ENCODE measurements at places on chromosomes 11 and 22.

- DNase-seq: no peak
Measured at GRCh38 chr22:49321477-49322055, 506.1 kb downstream of the BRD1 start.

GRCh38 chr11:124798991-124799347, 1.2 kb downstream of the MSANTD2 start:
- no peak for DNase-seq

- DNase-seq: no peak
Measured at GRCh38 chr11:95269036-95269819, 38.2 kb upstream of the SESN3 start.

GRCh38 chr22:37771702-37772427, 35.9 kb upstream of the GCAT start:
- no peak for DNase-seq

- DNase-seq: no peak
Measured at GRCh38 chr11:100908746-100909145, 220.9 kb downstream of the PGR start.

DNA sequence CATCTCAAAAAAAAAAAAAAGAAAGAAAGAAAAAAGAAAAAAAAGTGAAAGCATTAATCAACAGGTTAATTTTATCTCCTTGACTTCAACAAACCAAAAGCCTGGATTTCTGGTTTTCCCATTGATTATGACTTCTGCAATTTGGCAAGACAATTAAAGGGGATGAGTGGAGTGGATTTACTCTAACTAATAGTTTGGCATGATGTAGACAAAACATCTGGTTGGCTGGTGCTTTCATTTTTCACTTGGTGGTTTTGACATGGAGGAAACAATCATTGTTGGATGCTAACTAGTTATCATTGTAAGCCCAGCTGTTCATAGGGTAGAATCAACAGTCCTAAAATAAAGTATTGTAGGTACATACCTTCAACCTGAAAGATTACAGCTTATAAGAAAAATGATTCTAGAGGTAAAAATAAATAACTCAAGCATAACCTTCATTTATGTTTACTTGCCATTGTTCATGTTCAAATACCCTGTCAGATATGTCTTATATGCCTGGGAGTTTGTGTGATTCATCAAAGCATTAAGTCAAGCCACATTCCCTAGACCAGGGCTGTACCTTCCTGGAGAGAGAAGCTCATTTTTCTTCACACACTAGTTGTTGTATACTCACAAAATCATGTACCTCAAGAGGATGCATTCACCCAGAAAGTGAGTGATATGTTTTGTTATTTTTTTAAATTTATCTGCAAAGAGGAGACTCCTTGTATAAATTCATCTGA, 15.1 kb downstream of the FIBIN start:
- DNase-seq: no peak
